ENCODE measurements at places on chromosomes 4 and X. TPM values are rescaled to one million over a fixed set of nuclear protein-coding genes. Genes with fewer than 3 reads are reported as not detected.

Gene BTC
- 1.6 TPM for total RNA-seq

Gene TEX13D
- total RNA-seq, result not detected

DNA sequence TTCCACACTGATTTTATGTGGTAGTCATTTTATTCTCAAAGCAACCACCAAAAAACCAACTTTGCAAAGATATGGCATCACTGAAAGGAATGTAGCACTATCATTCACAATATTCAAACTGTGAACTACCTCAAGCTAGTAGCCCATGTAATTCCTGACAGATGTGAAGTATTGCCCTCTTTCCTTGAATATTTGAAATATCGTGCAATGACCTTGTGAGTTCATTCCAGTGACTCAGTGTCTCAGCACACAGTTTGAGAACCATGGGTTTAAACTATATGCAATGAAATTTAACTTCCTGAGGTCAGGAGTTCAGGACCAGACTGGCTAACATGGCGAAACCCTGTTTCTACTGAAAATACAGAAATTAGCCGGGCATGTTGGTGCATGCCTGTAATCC is 20.9 kb upstream of the IQCM start:
- DNase-seq, result no peak

- no peak for DNase-seq
These were observed 312.0 kb upstream of the MAGEB2 start for GRCh38 chrX:29903360-29903759.

DNA sequence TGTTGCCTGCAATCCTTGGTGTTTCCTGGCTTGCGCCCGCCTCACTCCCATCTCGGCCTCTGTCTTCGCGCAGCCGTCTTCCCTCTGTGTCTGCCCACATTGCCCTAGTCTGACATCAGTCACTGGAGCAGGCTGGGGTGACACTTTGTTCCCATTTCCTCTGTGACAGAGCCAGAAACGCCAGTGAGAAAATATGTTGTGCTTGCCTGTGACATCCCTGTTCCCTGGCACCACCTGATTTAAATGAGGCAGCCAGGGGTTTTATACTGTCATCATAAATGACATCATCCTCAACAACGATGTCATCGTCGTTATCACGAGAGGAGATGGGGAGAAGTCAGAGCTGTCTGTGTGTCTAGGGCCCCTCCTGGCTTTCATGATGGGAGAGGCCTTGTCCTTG is 29.1 kb downstream of the ZNF185 start:
- DNase-seq, result no peak

DNA sequence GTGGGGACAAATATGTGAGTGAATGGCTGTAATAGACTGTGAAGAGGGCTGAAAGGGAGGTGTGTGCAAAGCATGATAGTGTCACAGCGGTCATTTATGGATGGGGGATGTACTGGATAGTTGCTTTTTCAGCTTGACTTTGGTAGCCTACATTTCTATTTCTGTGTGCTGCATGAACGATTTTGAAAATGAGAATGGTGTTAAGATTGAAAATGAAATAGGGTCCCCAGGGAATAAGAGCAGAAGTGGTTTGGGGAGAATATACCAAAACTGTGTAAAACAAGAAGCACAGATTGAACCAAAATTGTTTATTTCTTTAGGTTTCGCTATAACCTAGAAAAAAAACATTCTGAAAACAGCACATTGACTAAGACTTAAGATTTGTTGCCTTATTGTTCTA is 58.8 kb upstream of the CLNK start:
- no peak for DNase-seq

DNA sequence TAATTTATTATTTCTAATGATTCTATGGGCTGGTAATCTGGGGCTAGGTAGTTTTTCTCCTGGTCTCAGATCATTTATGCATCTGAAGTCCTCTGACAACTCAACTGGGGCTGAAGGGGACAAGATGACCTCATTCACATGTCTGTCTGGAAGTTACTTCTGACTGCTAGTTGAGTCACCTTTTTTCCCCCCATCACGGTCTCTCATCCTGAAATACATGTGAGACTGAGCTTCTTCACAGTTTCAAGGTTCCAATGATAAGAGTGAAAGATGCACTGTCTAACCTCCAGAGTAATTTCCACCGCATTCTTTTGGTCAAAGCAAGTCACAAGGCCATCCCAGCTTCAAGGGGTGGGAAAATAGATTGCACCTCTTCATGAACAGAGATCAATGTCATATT is 356.7 kb upstream of the RPS6KA3 start:
- no peak for DNase-seq

DNA sequence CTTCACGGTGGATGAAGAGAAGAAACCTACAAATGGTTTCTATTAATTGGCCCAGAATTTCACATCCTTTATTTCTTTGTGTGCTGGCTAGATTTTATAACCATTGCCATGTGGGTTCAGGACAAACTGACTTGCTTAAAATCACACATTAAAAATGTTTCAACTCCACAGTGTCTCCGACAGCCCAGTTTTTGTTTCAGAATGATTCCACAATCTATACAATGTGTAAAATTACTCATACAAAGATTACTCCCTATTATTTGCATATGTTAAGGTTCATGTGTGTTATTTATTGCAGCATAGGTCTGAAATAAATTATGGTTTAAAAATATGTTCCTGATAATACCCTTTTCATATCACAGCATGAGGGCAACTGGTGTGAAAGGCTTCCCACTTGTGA is 20.6 kb downstream of the DCHS2 start:
- DNase-seq, result no peak

Gene PNMA3
- total RNA-seq, result 10.3 TPM

DNA sequence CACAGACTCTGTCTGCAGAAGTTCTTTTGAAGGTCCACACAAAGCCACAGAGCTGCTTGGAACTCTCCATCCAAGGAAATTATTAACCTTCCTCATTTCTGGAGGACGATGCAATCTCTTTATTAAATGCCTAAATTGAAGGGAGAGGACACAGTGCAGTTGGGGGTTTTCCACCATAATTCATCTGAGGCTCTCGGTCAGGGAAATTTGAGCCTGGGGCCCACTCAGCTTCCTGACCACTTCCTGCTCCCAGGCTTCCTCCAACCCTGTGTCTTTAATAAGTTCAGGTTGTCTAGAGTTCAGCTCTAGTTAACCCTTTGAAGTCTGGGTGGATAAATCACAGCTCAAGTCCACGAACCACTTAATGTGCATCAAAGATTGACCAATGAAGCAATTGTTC is 58.5 kb downstream of the PRPS1 start:
- DNase-seq, result no peak

DNA sequence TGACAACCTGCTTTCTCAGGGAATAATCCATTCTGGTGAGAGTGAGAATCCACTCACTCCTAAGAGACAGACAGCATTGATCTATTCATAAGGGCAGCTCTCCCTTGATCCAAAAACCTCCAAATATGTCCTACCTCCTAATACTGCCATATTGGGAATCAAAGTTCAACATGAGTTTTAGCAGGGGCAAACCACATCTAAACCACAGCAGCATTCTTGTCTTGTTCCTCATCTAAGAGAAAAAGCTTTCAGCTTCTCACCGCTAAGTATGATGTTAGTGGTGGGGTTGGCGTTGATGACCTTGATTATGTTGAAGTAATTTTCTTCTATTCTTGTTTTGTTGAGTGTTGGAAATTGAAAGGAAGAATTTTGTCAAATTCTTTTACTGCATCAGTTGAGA is 69.6 kb downstream of the SERTM2 start:
- no peak for DNase-seq

DNA sequence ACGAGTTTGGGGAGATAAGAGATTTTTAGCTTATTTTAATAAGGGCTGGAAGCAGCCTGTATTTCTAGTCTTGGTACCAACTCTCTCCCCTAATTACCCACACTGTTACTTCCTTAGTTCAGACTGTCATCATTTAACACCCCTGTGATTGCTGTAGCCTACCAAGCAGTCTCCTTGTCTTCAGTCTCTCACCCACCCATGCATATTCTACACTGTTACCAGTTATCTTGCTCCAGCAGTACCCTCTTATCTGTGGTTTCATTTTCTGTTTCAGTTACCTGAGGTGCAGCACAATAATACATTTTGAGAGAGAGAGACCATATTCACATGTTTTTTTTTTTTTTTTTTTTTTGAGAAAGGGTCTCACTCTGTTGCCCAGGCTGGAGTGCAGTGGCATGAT is 80.2 kb downstream of the DIAPH2 start:
- DNase-seq, result no peak

DNA sequence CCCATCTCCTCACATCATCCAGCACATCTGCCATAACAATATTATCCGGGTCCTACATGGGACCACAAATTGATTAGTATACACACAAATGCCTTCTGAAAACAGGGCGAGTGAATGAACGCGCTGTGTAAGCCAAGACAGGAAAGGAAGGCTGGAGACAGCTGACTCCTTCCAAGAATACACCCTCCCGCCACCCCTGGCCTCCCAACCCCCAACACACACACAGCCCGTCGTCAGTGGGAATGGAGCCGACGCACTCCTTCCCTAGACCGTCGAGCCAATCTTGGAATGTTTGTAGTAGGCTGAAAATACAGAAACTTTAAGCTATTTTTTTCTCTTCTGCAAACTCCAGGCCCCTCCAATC is 319 bp upstream of the MAGEH1 start:
- no peak for DNase-seq

- no peak for DNase-seq
These were observed 99.4 kb downstream of the FAM13A start for GRCh38 chr4:88957570-88957969.

Gene CXorf51B
- total RNA-seq, result not detected

- DNase-seq, result no peak
These were observed 118.8 kb downstream of the GATB start for GRCh38 chr4:151641983-151642382.

DNA sequence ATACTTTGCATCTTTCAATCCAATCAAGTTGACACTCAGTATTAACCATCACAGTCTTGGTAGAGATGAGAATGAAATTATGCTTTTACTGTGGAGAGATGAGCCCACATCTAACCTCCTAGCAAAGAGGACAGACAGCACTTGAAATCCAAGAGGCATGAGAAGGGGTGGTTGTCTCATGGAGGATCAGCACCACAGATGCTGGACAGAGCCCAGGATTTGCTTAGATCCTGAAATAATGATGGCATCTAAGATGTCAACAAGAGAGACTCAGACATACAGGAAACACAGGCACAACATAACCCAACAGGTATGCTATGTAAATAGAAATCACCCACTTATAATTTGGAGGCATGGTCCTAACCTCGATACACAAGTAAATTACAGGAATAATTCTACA is 74.3 kb upstream of the VCX2 start:
- DNase-seq, result no peak

Gene HTN3
- total RNA-seq, result not detected
